Left ventricle myocardium superior (tissue), 1 donor: ENCODE measurements at places on chromosomes 4 and X.

DNA sequence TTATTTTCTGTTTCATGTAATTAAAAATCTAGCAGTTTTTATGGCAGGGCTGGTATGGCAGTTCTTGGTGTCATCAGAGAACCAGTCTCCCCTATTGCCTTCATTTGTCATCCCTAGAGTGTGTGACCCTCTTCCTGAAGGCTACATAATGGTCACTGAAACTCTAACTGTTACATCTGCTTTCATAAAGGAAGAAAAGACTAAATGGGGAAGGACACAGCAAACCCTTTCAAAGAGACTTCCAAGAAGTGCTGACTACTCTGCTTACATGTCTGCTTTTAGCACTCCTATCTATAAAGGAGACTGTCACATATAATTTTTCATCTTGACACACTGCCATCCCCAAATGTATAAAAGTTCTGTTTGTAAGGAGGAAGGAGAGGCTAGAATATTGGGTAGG, 105.9 kb upstream of the DIAPH2 start:
- no peak for DNase-seq

GRCh38 chrX:18537068-18537467, 111.7 kb downstream of the CDKL5 start:
- DNase-seq, result no peak

DNA sequence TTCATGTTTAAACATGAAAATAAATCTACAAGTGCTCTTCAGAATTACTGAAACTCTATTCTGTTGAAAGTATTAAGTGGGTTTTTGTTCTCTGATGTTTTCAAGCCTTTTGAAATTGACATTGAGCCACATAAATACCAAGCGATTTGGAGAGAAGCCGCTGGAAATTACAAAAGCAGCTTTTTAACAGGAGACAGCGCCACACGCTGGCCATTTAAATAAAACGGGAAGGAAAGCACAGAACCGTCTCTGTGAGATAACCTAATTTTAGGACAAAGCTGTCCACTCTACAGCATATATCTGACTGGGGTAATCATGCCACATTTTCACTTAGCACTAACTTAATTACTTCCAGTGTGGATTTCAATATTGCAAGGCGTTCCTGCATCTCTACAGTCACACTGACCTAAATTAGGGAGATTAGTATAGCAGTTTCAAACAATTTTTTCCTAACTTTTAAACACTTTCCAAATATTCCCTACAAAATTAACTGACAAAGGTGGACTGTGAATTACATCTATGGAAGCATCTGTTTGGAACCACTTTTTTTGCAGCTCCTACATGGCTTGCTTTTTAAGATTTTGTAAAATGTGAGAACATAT, 6.8 kb upstream of the ANOS1 start:
- DNase-seq, result peak; percentile 39

- no peak for DNase-seq
Observed at GRCh38 chrX:123860983-123861382, 1.1 kb downstream of the XIAP start.

- DNase-seq, result no peak
Observed at GRCh38 chrX:24643116-24643515, 4.0 kb downstream of the PCYT1B start.

GRCh38 chrX:31179203-31179602, 107.4 kb upstream of the FTHL17 start:
- no peak for DNase-seq

DNA sequence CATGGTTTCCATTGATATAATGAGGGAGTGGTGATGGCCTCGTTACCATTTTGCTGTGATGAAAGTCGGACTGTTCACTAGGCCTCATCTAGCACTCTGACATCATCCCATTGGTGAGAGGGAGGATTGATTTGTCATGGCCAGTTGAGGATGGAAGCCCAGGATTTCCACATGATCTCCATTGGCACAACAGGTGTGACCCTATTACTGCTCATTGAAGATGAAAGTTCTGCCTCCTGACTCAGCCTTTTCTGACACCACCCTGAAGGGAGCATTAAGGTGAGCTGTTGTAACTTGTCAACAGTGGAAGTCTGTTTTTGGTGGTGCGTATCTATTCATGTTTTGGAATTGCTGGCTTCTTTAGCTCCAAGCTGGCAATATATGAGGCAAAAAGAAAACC, 144.2 kb downstream of the PABPC4L start:
- no peak for DNase-seq

DNA sequence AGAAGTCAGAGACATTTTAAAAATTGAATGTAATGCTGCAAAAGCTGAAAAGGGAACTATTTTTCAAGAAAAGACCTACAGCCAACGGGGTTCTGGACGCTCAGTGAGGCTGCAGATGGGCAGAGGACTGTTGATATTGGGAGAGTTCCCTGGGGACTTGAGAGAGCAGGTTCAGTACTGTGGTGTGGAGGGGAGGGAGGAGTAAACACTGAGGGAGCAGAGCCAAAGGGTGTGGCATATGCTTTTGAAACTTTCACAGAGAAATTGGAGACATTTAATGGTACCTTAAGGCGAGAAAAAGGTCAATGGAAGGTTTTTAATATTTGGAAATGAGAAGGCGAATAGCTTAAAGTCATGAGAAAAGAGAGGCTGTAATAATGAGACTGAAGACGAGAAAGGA, 62.2 kb upstream of the GPM6A start:
- no peak for DNase-seq

- DNase-seq, result no peak
Observed at GRCh38 chrX:124127496-124127895, 166.0 kb downstream of the STAG2 start.

GRCh38 chr4:104507112-104507511, 12.4 kb upstream of the CXXC4 start:
- DNase-seq, result no peak

DNA sequence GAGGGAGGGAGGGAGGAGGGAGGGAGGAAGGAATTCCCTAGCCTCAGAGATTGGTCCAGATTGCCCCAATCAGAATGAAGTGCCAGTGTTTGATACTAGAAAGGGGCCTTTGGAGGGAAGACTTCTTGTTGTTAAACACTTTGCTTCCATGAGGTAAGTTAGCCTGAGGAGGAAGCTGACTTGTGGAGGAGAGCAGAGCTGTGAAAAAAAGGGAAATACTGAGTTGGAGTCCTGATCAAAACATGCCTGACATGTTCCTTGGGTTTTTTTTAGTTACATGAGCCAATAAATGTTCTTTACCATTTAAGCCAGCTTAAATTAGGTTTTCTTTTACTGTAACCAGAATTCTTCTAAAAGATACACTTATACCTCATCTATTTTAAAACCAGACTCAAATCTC, 57.6 kb downstream of the GSX2 start:
- no peak for DNase-seq

- peak; percentile 59 for DNase-seq
Observed at GRCh38 chr4:23373261-23373660, 516.6 kb downstream of the PPARGC1A start.

DNA sequence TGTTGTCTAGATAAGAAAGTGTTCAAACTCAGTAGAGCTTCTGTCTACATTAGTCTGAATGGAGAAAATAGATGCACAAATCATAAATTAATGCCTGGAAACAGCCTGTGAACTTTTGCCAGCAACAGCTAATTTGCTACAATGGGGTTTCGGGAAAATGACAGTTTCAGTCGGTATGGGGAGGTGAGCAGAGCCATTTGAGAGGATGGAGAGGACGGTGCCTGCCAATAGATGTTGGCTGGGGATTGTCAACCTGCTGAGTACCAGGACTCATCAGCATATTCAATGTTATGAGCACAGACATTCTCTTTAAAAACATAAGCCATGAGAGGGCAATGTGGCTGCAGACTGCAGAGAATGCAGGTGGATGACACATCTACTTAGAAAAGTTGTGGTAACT, 230.3 kb upstream of the PCDH18 start:
- DNase-seq, result no peak

- DNase-seq, result no peak
Observed at GRCh38 chrX:108511721-108512120, 72.1 kb downstream of the COL4A5 start.
